KG1 (cell line): ENCODE measurements at places on chromosomes 1 and 21.

GRCh38 chr1:87702455-87702854 is 373.8 kb downstream of the LMO4 start:
- DNase-seq = no peak

GRCh38 chr1:192904438-192904895 is 95.6 kb downstream of the RGS2 start:
- no peak for DNase-seq

DNA sequence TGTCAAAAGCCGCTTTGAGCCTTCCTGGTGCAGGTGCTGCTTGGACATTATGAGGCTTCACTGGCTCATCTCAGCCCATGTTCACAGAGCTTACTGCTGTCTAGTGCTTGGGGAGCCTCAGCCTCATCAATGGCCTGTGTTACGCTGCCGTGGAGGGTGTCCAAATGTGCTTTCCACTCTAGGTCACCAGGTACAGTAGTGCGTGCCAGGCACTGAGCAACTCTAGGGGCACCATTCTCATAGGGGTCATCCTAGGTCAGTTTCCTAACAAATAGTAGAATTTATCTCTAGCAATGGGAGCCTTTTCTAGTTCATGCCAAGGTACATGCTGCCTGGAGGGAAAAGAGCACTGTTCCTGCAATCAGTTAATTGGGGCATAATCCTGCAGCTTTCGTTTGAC is 193.8 kb downstream of the DYRK1A start:
- no peak for DNase-seq

DNA sequence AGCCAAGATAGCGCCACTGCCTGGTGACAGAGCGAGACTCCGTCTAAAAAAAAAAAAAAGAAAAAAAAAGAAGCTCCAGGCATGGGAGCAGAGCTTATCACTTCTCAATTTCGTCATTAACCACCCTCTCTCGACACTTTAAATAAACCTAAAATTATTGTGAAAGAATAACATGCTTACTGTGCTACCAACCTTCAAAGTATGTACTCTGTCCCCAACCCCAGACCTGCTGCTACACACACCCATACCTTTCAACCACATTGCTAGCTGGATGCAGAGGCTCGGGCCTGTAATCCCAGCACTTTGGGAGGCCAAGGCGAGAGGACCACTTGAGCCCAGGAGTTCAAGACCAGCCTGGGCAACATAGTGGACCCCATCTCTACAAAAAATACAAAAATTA is 38.7 kb downstream of the GNPAT start:
- no peak for DNase-seq

- no peak for DNase-seq
Observed at GRCh38 chr1:235955777-235956176, 89.1 kb upstream of the LYST start.

DNA sequence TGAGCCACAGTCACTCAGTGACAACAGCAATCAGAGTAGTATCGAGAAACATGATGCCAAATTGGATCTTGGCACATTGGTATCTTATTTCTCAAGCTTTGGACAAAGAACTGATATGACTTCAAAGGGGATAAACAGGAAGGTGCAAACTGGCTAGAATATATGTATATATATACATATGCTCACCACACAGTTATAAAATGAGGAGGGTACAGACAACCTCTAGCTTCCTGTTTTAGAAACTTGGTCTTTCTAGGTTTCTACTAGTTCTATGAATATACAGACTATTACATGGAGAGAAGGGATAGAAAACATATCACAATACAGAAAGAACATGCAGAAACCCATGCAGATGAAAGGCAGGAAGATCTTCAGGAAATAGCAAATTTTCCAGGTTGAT is 292.1 kb upstream of the SNX7 start:
- no peak for DNase-seq

DNA sequence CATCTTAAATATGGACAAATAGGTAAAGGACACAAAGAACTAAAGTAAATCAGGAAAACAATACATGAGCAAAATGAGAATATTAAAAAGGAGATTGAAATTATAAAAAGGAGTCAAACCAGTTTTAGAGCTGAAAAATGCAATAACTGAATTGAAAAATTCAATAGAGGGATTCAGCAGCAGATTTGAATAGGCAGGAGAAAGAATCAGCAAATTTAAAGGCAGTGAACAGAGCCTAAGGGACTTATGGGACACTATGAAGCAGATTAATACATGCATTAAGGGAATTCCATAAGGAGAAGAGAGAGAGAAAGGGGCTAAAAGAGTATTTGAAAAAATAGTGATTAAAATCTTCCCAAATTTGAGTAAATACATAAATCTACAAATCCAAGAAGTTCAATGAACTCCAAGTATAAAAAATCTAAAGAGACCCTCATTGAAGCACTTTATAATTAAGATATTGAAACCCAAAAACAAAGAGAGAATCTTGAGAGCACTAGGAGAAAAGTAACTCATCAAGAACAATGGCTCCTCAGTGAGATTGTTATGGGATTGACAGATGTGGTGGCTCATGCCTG is 2.9 kb downstream of the CFAP107 start:
- DNase-seq = no peak

GRCh38 chr1:911875-912739 is 11.6 kb upstream of the SAMD11 start:
- DNase-seq = no peak

GRCh38 chr1:230113235-230113592 is 46.2 kb downstream of the GALNT2 start:
- no peak for DNase-seq

GRCh38 chr1:53902235-53903138 is 8.5 kb downstream of the DIO1 start:
- no peak for DNase-seq

GRCh38 chr1:76218888-76219287 is 144.3 kb downstream of the ST6GALNAC3 start:
- DNase-seq = no peak

GRCh38 chr1:53621144-53621543 is 117.8 kb downstream of the GLIS1 start:
- no peak for DNase-seq

- DNase-seq = no peak
Observed at GRCh38 chr21:45972716-45973474, 8.7 kb upstream of the COL6A1 start.

DNA sequence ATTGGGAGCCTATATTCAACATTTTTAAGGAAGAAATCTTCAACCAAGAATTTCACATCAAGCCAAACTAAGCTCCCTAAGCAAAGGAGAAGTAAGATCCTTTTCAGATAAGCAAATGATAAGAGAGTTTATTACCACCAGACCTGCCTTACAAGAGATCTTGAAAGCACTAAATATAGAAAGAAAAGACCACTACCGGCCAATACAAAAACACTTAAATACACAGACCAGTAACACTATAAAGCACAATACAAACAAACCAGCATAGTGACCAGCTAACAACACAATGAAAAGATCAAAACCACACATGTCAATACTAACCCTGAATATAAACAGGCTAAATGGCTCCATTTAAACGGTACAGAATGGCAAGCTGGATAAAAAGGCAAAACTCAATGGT is 165.4 kb downstream of the MRPL39 start:
- no peak for DNase-seq

DNA sequence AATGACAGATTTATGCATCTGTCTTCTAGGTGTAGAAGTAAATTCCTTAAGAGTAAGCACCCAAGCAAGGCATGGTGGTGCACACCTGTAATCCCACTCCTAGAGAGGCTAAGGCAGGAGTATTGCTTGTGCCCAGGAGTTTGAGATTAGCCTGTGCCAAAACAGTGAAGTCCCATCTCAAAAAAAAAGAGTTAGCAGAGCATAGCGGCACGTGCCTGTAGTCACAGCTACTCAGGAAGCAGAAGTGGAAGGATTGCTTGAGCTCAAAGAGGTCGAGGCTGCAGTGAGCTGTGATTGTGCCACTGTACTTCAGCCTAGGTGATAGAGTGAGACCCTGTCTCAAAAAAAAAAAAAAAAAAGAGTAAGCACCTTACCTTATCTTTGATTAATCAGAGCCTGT is 15.1 kb upstream of the TIPRL start:
- no peak for DNase-seq

DNA sequence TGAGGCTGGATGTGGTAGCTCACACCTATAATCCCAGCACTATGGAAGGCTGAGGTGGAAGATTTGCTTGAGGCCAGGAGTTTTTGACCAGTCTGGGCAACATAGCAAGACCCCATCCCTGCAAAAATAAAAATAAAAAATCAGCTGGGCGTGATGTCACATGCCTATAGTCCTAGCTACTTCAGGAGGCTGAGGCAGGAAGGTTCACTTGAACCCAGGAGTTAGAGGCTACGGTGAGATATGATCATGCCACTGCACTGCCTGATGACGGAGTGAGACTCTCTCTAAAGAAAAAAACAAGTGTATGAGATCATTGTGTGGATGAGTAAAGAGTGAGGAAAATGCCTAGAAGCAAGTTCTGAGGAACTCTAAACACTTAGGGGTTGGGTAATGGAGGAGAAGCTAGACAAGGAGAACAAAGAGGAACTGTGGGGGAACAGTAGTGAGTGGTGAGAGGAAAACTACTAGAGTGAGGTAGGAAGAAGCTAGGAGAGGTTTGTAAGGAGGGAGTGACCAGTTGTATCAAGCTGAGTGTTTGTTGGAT is 17.0 kb downstream of the CLIC4 start:
- DNase-seq = no peak

DNA sequence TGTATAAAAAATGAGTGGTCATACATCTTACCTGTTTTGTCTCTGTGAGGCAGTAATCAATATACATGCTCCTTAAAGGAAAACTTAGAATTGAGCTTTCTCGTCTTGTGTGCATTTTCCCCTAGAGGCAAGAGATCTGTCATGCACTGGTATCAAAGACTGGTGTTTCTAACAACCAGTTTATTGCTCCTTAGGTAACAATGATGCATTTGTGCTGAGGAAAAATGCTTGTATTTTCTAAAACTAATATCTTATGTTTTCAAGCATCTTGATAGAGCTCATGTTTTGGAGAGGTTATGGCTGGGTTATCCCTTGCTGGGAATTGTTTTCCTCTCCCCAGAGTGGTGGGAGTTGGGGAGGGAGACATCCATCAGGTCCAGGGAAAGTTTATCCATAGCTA is 23.9 kb upstream of the CCDC190 start:
- DNase-seq = no peak

GRCh38 chr21:38729754-38730379 is 75.9 kb upstream of the ETS2 start:
- DNase-seq = no peak

- DNase-seq = no peak
Observed at GRCh38 chr1:37033355-37034101, 787 bp downstream of the GRIK3 start.

DNA sequence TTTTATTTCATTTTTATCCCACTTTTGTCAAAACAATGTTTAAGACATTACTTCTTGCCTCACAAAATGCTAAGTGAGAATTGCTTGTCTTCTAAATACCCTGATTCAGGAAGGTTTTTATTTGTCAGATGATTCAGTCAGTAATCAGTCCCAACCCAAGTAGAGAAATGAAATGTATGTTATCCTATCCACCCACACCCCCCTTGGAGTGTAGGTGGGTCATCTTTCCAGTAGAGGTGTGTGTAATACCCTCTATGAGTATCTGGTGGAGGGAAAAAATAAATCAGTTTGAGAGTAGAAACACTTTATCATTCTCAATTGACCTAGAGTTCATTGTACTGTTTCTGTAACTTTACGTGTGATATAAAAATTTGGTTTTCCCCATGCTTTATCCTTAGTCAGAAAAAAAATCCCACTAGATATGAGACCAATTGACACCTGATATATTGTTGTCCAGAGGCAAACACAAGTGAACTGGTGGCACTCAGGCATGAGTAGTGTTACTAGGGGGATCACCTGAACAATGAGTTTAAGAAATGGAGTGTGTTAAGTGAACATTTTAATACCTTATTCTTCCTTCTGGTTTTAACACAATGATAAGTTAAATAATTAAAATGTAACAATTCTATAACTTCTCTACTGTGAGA is 153.8 kb upstream of the C1orf105 start:
- no peak for DNase-seq

DNA sequence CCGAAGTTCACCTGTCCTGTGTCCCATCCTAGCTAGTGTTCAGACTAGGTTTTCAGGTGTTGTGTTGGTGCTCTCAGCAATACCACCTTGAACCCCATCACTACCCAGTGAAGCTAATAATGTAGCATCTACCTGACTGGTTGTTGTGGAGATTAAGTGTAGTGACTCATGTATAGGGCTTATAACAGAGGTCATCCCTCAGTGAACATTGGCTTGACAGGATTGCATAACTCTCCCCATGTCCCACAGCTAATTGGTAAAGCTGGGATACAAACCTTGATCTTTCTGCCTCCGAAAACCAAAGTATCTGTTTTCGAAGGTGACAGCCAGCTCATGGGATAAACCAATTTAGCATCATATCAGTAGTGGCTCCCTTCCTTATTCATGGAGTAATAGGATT is 44.5 kb upstream of the TNR start:
- no peak for DNase-seq

- no peak for DNase-seq
Observed at GRCh38 chr1:78949227-78949626, 57.3 kb downstream of the ADGRL4 start.

GRCh38 chr1:162847839-162848453 is 13.0 kb downstream of the CCDC190 start:
- peak; percentile 48 for DNase-seq

DNA sequence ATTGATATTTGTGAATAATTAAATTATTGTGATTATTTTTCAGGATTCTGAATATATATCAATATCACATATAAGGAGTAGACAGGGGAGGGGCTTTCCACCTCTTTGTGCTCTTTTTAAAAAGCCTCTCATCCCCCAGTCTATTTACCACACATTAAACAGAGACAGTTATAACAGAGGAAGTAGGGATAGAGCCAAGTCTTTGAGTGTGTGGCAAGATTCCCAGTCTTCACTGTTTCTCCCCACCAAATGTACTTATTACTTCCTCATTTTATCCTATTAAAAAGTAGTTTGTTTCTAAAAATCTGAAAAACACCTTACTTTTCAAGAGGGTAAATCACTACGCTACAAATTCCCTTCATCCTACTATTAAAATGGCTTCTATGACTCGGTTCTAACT is 46.7 kb downstream of the EPS15 start:
- no peak for DNase-seq

- no peak for DNase-seq
Observed at GRCh38 chr1:161497961-161498360, 7.3 kb upstream of the FCGR2A start.

DNA sequence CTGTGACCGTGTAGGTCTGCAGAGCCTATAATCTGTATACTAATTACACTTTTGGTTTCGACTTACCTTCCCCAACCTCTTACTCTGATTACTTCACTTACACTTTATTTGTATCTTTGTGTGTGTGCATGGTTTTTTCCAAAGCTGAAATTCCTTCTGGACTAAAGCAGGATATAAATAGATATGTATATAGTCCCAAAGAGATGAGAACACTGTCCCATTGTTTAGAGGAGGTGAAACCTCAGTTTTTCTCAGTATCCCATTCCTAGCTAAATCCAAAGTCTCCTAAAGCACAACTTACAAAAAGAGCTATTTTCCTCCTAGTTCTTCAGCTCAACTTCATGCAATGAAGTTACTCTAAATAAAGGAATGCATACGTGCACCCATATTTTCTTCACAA is 442.2 kb downstream of the SMYD3 start:
- no peak for DNase-seq

DNA sequence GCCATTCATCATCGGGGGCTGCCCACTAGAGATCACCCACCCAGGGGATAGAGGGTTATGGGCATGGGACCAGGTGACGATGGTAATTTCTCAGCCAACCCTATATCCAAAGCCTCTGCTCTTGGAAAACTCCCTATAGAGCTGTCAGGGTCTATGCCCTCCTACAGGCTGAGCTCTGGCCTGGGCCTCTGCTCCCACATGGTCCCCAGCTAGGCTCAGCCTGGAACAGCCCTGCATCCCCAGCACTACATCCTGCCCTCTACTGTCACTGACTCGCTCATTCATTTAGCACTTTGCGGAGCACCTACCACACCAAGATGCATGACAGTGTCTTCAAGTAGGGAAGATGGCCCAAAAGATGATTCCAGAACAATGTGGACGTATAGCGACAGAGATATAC is 45.0 kb upstream of the EPS8L3 start:
- DNase-seq = no peak
